Neuronal stem cell (in vitro differentiated cells): ENCODE measurements at places on chromosomes 6 and 20.

DNA sequence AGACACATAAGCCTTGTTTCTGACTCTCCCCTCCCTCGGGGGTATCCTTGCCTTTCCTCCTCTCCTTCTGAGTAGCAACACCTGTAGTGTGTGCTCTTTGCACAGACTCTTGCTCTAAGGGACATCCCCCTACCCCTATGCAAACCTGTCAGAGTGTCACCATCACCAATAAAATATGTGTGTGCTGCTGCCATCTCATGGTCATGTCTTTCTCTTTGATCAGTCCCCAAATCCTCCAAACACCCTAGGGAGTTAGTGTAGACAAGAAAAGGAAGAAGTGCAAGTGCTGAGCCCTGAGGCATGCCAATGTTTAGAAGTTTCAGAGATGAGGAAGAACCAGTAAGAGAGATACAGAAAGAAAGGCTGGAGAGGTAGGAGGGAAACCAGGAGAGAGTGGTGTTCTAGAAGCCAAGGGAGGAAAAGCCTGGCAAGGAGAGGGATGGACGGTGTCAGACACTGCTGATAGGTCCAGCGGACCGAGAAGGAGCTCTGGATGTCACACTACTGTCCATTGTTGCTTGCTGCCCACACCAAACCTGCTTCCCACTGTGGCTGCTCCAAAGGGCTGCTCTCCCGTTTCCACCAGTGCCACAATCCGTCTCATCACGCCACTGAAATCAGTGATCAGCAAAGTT, 16.4 kb downstream of the TRMT6 start:
- H3K27ac ChIP-seq = no peak overlapping the region
- no peak overlapping the region for H3K4me3 ChIP-seq
- H3K27me3 ChIP-seq = no peaks in the 10 kb centered on the region
- DNase-seq = no peak
- H3K36me3 ChIP-seq = no peaks in the 10 kb centered on the region

DNA sequence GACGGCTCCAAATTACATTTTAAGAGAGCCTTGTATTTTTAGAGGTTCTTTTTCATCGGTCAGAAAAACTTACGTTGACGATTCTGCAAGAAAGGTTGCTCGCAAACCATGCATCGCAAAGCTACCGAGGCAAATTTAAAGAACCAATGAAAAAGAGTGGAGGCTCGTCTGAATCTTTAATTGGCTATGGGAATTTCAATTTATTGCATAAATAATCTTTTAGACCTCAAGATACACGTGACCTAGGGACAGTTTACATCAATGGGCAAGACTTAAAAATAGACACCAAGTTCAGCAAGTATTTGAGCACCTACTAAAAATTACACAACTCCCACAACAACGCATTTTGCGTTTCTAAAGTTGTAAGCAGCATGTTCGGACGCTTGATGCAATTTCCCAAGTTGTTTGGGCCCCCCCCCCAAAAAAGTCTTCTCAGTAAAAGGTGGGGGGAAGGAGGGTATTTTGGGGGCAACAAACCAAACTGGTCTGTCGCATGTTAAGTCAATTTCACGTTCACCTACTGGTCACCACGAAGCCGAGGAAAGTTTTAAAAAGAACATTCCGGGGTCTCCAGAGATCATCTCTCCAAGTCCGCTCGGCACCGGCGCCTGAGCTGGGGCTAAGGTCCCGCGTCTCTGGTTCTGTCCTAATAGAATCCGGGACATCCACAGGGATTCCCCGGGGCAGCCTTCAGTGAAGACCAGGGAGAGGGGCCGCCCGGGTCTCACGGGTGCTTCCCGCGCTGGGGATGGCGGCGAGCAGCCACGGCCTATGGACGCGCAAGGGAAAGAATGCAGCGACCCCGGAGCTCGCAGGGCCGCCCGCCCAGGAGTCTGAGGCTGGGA, 851 bp downstream of the SNX5 start:
- peak overlapping the region; percentile 99 for H3K4me3 ChIP-seq
- no peak for DNase-seq
- peak overlapping the region; percentile 100 for H3K27ac ChIP-seq

DNA sequence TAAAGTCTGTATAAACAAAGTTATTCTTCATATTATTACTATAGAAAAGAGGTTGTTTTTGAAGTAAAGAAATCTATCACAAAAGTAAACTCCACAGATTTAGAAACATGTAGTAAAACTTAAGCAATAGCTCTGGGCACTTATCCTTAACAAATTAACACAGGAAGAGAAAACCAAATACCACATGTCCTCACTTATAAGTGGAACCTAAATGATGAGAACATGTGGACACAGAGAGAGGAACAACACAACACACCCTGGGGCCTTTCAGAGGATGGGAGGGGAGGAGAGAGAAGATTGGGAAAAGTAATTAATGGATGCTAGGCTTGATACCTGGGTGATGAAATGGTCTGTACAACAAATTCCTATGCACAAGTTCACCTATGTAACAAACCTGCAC, 57.2 kb downstream of the C6orf58 start:
- H3K27me3 ChIP-seq = no peaks in the 10 kb centered on the region
- no peaks in the 10 kb centered on the region for H3K4me1 ChIP-seq
- no peak for DNase-seq
- no peak overlapping the region for H3K27ac ChIP-seq

- H3K4me1 ChIP-seq = peaks cover 3% of the 10 kb centered on the region
- H3K27ac ChIP-seq = no peak overlapping the region
- no peaks in the 10 kb centered on the region for H3K27me3 ChIP-seq
- H3K36me3 ChIP-seq = no peaks in the 10 kb centered on the region
Observed at GRCh38 chr6:20447157-20447556, 45.5 kb downstream of the E2F3 start.

- peaks cover 4% of the 10 kb centered on the region for H3K36me3 ChIP-seq
- H3K4me1 ChIP-seq = no peaks in the 10 kb centered on the region
- H3K27me3 ChIP-seq = no peaks in the 10 kb centered on the region
- no peak for DNase-seq
- H3K4me3 ChIP-seq = no peak overlapping the region
Observed at GRCh38 chr6:138443979-138444378, 40.0 kb downstream of the HEBP2 start.

- no peak overlapping the region for H3K4me3 ChIP-seq
- peaks cover 2% of the 10 kb centered on the region for H3K27me3 ChIP-seq
- H3K4me1 ChIP-seq = no peaks in the 10 kb centered on the region
- H3K36me3 ChIP-seq = no peaks in the 10 kb centered on the region
- no peak for DNase-seq
Observed at GRCh38 chr6:52734072-52734471, 29.2 kb downstream of the GSTA2 start.

DNA sequence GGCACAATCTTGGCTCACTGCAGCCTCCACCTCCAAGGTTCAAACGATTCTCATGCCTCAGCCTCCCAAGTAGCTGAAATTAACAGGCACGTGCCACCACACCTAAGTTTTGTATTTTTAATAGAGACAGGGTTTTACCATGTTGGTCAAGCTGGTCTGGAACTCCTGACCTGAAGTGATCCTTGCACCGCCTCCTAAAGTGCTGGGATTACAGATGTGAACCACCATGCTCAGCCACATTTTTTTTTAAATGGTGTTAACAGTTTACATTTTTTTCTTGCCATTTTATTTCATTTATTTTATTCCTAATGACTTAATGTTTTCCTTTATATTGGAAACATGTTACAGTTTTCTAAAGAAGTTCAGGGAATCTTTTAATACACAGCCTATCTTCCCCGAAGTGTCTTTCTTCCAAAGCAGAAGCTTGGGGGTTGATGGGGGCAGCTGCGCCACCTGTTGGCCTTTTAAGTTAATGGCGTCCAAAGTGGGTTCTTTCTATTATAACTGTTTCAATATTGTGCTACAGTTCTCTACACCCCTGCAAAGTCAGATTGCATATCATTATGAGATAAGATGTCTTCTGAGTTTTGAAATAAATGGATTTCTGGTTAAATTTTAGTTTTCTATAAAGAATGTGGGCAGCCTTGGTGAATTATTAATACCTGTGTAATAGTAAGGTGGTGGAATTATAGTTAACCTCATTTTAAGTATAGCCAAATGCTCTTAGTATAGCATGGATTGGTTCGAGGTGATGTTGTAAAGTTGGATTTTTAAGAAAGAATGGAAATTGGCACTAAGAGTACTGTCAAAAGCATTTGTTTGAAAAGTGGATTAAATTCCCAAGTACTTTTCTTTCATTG, 42.0 kb upstream of the PLCG1 start:
- peaks cover 31% of the 10 kb centered on the region for H3K36me3 ChIP-seq
- H3K27me3 ChIP-seq = no peaks in the 10 kb centered on the region
- H3K4me1 ChIP-seq = no peaks in the 10 kb centered on the region
- H3K4me3 ChIP-seq = no peak overlapping the region
- DNase-seq = peak; percentile 51

DNA sequence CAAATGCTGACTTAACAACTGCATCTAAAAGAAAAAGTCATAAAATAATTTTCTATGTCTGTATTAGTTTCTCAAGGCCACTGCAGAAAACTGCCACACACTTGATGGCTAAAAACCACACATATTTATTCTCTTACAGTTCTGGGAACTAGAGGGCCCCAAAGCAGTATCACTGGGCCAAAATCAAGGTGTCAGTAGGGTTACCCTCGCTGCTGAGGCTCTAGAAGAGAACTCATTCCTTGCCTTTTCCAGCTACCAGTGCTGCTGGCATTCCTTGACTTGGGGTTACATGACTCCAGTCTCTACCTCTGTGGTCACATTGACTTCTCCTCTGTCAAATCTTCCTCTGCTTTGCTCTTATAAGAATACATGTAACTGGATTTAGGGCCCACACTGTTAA, 124.6 kb upstream of the THEMIS start:
- H3K4me3 ChIP-seq = no peak overlapping the region
- no peaks in the 10 kb centered on the region for H3K27me3 ChIP-seq
- H3K36me3 ChIP-seq = no peaks in the 10 kb centered on the region
- H3K27ac ChIP-seq = no peak overlapping the region
- H3K4me1 ChIP-seq = no peaks in the 10 kb centered on the region
- no peak for DNase-seq

DNA sequence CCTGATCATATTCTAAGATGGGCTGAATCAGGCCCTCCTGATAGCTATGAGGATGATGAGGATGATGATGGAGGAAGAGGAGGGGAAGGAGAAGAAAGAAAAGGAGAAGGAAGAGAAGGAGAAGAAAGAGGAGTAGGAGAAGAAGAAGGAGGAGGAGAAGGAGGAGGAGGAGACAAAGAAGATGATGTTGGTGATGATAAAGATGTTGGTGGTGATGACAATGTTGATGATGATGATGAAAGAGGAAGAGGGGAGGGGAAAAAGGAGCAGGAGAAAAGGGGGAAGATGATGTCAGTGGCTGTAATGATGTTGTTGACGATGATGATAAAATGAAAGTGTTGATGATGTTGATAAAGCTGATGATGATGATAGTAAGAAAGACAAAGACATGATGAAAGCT, 119.5 kb downstream of the CDC5L start:
- no peaks in the 10 kb centered on the region for H3K27me3 ChIP-seq
- DNase-seq = no peak
- peaks cover 2% of the 10 kb centered on the region for H3K4me1 ChIP-seq
- H3K27ac ChIP-seq = no peak overlapping the region

DNA sequence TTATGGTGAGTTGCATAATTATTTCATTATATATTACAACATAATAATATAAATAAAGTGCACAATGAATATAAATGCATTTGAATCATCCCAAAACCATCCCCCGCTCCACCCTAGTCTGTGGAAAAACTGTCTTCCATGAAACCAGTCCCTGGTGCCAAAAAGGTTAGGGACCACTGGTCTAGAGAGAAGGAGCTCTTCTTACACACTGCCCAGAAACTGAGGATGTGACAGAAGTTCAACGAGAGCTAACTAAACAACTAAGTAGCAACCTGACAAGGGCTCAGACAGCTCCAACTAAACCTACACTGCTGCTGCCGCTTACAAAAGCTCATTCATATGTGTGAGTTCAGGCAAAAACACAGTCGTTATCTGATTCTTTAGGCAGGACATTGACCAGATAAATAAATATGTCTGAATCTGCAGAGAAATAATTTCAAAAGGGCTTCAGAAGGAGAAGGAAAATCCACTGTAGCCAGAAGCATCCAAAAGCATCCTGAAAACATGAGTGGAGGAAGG, 125.9 kb downstream of the ATXN1 start:
- H3K27me3 ChIP-seq = no peaks in the 10 kb centered on the region
- H3K4me1 ChIP-seq = no peaks in the 10 kb centered on the region
- H3K36me3 ChIP-seq = no peaks in the 10 kb centered on the region
- H3K4me3 ChIP-seq = no peak overlapping the region
- peak overlapping the region; percentile 48 for H3K27ac ChIP-seq

- no peak for DNase-seq
- no peak overlapping the region for H3K27ac ChIP-seq
- no peaks in the 10 kb centered on the region for H3K27me3 ChIP-seq
- no peaks in the 10 kb centered on the region for H3K4me1 ChIP-seq
- no peak overlapping the region for H3K4me3 ChIP-seq
- no peaks in the 10 kb centered on the region for H3K36me3 ChIP-seq
Observed at GRCh38 chr6:91744566-91744965, 1157.7 kb upstream of the MAP3K7 start.

DNA sequence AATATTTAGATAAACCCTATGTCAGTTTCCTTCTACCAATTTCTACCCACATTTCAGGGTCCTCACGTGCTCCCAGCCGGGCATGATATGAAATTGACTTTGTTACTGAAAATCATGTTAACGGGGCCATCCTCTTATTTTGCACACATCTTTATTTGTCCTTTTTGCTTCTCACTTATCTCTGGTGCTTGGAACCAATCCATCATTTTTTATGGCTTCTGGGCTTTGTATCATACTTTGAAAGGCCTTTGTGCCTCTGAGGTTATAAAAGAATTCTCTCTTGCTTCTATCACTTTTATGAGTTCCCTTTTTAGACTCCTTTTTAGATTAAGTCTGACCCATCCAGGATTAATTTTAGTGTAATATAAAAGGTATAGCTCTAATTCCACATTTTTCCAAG, 117.1 kb upstream of the PRND start:
- peaks cover 38% of the 10 kb centered on the region for H3K27me3 ChIP-seq
- H3K36me3 ChIP-seq = no peaks in the 10 kb centered on the region
- H3K4me3 ChIP-seq = no peak overlapping the region
- no peak for DNase-seq
- no peaks in the 10 kb centered on the region for H3K4me1 ChIP-seq
- H3K27ac ChIP-seq = no peak overlapping the region

DNA sequence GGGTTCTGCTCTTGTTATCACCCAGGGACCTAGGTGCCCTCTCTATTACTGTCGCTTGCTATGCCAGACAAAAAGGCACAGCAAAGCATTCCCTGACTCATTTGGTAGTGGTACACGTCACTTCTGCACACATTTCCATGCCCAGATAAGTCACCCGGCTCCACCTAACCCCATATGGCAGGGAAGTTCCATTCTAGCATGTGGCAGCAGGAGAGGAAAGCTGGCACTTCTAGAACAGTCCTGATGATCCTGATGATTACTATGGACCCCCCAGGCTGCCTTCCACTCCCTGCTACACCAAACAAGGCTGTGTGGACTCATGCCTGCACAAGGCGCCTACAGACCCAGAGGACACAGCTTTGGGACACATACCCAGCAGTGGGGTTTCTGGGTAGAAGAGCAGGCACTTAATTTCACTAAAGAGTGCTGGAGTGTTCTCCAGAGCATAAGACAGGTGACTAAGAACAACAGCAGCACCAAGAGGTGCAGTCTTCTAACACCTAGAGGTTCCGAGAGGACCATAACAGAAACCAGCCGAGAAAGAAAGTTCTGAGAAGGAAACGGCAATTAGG, 53.5 kb upstream of the NELFCD start:
- no peak overlapping the region for H3K27ac ChIP-seq
- peaks cover 2% of the 10 kb centered on the region for H3K4me1 ChIP-seq
- no peak for DNase-seq
- H3K4me3 ChIP-seq = no peak overlapping the region
- peaks cover 19% of the 10 kb centered on the region for H3K27me3 ChIP-seq

- DNase-seq = no peak
- H3K27ac ChIP-seq = no peak overlapping the region
- H3K4me1 ChIP-seq = peaks cover 19% of the 10 kb centered on the region
- no peak overlapping the region for H3K4me3 ChIP-seq
- H3K36me3 ChIP-seq = no peaks in the 10 kb centered on the region
Observed at GRCh38 chr6:38273325-38273724, 366.4 kb downstream of the BTBD9 start.
